ENCODE measurements at places on chromosomes 2 and 18. TPM values are rescaled to one million over a fixed set of nuclear protein-coding genes. Genes with fewer than 3 reads are reported as not detected.

DNA sequence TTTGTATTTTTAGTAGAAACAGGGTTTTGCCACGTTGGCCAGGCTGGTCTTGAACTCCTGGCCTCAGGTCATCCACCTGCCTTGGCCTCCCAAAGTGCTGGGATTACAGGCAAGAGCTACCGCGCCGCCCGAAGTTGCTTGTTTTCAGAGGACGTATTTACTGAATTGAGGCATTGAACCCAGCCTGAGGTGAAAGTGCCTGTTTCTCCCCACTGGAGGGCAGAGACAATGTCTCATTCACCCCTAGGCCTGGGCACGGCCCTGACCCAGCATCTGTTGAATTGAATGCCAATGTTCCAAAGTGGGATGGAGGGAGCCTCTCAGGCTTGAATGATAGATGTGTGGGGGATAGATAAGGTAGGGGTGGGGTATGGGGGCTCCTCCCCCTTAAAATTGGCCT, 4.5 kb upstream of the TMBIM1 start:
- DNase-seq = no peak

- no peak for DNase-seq
Measured at GRCh38 chr2:232600053-232600773, 33.2 kb upstream of the EFHD1 start.

GRCh38 chr2:134327367-134327766, 73.5 kb downstream of the MGAT5 start:
- no peak for DNase-seq

Gene LYPD6B
- total RNA-seq = 13.3 TPM

Gene IL36RN
- 0.63 TPM for total RNA-seq

Gene SMPD4
- 24.7 TPM for total RNA-seq

Gene FLACC1
- 0.80 TPM for total RNA-seq
